ENCODE measurements at places on chromosomes 6 and 20. TPM values are rescaled to one million over a fixed set of nuclear protein-coding genes. Genes with fewer than 3 reads are reported as not detected.

DNA sequence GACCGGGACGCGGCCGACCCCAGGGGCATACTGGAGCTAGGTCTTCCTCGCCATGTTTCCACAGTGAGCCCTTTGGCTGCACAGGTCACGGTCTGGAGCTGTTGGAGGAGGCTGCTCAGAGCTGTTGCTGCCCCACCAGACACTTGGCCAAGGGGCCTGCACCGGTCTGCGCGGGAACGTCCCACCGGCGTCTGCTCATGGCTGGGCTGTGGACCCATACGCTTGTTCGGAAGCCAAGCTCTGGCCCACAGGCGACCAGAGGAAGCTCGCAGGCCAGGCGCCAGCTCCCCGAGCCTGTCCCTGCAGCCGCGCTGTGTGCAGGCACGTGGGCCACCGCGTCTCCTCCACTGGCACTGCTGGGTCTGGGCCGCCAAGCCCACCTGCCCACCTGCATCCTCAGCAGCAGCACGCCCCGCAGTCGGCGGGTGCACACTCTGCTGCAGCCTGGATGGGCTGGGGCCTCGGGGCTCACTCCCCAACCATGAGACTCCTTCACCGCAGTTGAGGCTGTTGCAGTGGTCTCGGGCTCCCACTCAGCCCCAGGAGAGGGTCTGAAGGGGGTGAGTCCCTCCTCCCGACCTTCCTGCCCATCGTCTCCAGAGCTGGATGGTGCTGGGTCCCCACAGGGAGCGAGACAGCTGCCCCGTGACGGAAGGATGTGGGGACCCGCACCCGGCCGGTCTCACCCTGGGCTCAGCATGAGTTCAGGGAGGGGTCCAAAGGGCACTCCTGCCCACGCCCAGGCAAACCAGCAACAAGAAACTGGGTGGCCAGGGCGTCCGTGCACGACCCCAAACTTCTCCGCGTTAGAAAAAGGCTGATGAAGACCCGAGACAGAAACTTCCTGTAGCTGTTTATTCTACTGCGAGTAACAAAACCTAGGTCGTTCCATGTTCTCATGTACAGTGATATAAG, 15.5 kb upstream of the TCFL5 start:
- peaks cover 14% of the 10 kb centered on the region for H3K36me3 ChIP-seq
- no peak overlapping the region for H3K4me3 ChIP-seq
- no peaks in the 10 kb centered on the region for H3K27me3 ChIP-seq
- H3K4me1 ChIP-seq = peaks cover 7% of the 10 kb centered on the region
- DNase-seq = no peak

GRCh38 chr20:57749131-57749690, 39.4 kb upstream of the PMEPA1 start:
- no peaks in the 10 kb centered on the region for H3K36me3 ChIP-seq
- H3K27me3 ChIP-seq = no peaks in the 10 kb centered on the region
- no peak for DNase-seq

DNA sequence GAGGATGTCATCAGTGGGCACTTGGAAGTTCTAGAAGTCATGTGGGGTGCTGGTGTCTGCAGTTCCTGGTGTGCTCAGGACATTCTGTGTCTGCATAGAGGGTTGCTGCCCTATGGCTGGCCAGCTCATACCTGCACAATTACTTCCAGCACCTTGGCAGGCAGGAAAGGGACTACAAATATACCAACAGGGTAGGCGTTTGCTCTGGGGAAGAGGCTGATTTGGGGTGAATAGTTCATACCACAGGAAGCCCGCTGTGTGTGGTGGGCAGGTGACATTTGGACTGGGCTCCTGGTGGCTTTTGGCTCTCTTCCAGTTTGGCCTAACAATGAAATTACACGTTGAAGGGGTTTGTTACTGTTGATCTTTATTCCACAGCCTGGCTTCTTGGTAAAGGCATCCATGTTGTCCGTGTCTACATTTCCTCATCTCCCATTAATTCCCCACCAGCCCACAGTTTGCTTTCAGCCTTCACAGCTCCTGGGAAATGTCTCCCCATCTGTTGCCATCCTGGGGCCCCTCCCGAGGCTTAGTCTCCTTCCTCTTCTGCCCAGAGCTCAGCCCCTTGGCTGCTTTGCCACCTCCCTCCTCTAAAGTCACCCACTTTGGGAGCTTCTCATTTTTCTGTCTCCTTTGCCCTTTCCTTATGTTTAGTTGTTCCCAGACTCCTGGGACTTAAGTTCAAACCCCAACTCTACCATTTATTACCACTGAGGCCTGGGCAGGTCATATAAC, 88.1 kb downstream of the RSPH3 start:
- no peak overlapping the region for H3K4me3 ChIP-seq
- no peaks in the 10 kb centered on the region for H3K36me3 ChIP-seq
- no peak overlapping the region for H3K27ac ChIP-seq
- H3K4me1 ChIP-seq = no peaks in the 10 kb centered on the region

GRCh38 chr6:43489277-43490072, 12.1 kb downstream of the TJAP1 start:
- H3K27me3 ChIP-seq = no peaks in the 10 kb centered on the region
- peaks cover 14% of the 10 kb centered on the region for H3K4me1 ChIP-seq
- no peak overlapping the region for H3K27ac ChIP-seq
- H3K4me3 ChIP-seq = no peak overlapping the region

- no peaks in the 10 kb centered on the region for H3K4me1 ChIP-seq
- no peaks in the 10 kb centered on the region for H3K36me3 ChIP-seq
Measured at GRCh38 chr6:43263314-43264178, 20.3 kb downstream of the TTBK1 start.

NUS1 gene
- total RNA-seq = 16.2 TPM

ERVFRD-1 gene
- not detected for total RNA-seq
